Tibial nerve (tissue), 4 donors: ENCODE measurements at places on chromosomes 3 and 15. TPM values are rescaled to one million over a fixed set of nuclear protein-coding genes. Genes with fewer than 3 reads are reported as not detected.

Gene ACAN
- 1.2 TPM for total RNA-seq

Gene OIP5
- not detected for total RNA-seq

Gene FSD2
- total RNA-seq: not detected

Gene PLXNB1
- total RNA-seq: 216 TPM

Gene DPPA2
- not detected for total RNA-seq

Gene LCTL
- 12.6 TPM for total RNA-seq

DNA sequence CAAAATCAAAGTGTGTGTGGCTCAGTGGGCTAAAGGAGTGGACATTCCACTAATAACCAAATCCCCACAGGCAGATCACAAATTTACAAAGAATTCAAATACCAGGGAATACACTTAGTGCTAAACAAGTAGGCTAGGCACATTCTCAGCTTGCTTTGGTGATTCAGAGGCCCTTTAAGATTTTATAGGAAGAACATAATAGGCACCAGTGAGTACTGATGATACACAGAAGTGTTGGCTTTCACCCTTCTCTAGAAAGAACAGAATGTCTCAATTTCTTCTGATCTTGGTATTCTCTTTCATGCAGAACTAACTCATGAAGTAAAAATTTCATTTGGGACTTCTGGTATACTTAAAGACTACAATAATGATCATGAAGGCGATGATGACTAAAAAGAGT is 55.0 kb downstream of the POLR2M start:
- H3K27ac ChIP-seq: no peak overlapping the region
- no peak overlapping the region for H3K4me3 ChIP-seq
- no peaks in the 10 kb centered on the region for H3K36me3 ChIP-seq
- no peaks in the 10 kb centered on the region for H3K4me1 ChIP-seq
- H3K27me3 ChIP-seq: no peaks in the 10 kb centered on the region

DNA sequence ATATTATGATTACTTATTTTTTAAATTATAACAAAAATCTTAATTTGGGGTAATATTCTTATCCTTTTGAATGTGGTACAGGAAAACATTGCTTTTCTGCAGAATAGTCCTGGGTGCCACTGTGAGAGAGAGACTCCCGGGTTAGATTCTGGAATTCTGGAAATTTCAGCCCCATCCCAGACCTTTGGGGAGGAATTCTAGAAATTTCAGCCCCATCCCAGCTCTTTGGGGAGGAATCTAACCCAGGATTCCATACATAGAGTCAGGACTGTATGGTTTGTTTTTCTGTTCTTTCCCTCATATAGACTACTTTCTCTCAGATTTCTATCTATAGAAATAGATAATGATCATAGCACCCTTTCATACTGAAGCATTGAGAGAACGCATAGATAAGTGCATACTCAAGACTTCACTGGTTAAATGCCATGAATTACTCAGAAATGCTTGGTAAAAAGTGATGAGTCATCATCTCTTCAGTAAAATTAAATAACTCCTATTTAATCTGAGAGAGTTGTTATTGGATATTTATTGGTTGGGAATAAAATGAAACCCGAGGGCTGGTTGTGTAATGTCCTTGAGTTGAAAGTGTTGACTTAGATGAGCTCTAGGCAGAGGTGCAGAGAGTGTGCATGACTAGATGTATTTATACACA is 8.3 kb downstream of the EIF2AK4 start:
- no peak for DNase-seq
- H3K27ac ChIP-seq: no peak overlapping the region
- no peaks in the 10 kb centered on the region for H3K27me3 ChIP-seq
- H3K36me3 ChIP-seq: no peaks in the 10 kb centered on the region

DNA sequence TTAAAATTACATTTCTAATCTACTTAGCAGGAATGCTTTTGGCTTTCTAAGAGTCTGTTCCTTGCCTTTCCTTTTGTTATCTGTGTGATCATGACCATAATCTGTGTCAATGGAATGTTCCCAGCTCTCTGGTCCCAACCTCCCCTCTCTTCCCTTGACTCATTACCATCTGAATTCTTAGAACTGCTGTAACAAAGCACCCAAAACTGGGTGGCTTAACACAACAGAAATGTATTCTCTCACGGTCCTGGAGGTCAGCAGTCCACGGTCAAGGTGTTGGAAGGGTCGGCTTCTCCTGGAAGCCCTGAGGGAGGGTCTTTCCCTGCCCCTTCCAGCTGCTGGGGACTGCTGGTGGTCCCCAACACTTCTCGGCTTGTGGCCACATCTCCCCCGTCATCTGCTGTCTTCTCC is 81.1 kb downstream of the LRRK1 start:
- no peak overlapping the region for H3K4me3 ChIP-seq
- no peak for DNase-seq
- H3K36me3 ChIP-seq: no peaks in the 10 kb centered on the region

DNA sequence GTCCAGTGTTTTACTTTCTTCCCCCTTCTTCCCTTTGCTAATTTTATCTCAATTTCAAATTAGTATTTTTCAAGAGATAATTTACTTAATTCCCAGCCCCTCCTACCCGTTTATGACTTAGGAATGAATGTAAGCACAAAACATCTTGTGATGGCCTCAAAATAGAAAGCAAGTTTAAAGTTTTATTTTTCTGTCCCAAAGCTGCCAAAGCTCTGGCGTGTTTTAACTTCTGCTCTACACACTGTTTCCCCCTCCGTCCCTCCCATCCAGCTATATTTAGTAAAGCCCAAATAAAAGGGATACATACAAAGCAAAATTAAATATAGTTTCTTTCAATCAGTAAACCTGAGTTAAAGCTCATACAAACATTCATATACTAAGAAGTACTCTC is 59.9 kb downstream of the IGF2BP2 start:
- H3K27me3 ChIP-seq: no peaks in the 10 kb centered on the region
- H3K36me3 ChIP-seq: no peaks in the 10 kb centered on the region
- no peak for DNase-seq
- peak overlapping the region; percentile 11 for H3K4me3 ChIP-seq
- H3K27ac ChIP-seq: peak overlapping the region; percentile 83

GRCh38 chr3:21718161-21718765 is 32.7 kb downstream of the ZNF385D start:
- no peak for DNase-seq
- H3K4me1 ChIP-seq: no peaks in the 10 kb centered on the region
- no peaks in the 10 kb centered on the region for H3K36me3 ChIP-seq
- H3K27me3 ChIP-seq: no peaks in the 10 kb centered on the region
- H3K4me3 ChIP-seq: no peak overlapping the region
- H3K27ac ChIP-seq: no peak overlapping the region

DNA sequence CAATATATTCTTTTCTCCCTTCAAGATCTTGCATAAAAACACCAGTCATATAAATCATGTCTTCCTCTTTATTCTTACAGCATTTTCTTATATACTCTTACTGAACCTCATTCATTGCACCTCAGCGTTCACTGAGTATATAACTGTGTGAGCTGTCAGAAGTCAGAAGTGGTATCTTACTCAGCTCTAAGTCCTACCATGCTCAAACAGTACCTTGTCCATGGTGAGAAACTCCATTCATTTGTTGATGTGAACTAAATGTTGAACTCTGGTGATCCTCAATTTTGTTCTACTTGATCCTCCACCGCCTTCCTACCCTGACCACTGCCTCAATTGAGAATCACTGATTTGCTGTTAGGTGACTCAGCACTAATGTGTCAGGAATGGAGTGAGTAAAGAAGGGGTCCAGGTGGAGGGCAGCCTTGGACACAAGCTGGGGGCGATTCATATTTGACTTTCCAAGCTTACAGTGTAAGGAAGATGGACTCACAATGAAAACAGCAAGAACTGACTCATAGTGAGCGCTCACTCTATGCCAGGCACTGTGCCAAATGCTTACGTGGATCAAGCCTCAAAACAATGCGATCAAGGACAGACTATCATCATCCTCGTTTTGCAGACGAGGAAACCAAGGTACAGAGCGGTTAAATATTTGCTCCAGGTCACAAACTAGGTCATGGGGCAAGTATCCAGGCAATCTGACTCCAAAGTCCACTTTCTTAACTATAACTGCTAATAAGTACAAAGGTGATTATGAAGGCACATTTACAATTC is 13.5 kb upstream of the ZFYVE19 start:
- no peak overlapping the region for H3K27ac ChIP-seq
- DNase-seq: no peak
- peaks cover 23% of the 10 kb centered on the region for H3K4me1 ChIP-seq
- no peaks in the 10 kb centered on the region for H3K27me3 ChIP-seq
- H3K36me3 ChIP-seq: no peaks in the 10 kb centered on the region

DNA sequence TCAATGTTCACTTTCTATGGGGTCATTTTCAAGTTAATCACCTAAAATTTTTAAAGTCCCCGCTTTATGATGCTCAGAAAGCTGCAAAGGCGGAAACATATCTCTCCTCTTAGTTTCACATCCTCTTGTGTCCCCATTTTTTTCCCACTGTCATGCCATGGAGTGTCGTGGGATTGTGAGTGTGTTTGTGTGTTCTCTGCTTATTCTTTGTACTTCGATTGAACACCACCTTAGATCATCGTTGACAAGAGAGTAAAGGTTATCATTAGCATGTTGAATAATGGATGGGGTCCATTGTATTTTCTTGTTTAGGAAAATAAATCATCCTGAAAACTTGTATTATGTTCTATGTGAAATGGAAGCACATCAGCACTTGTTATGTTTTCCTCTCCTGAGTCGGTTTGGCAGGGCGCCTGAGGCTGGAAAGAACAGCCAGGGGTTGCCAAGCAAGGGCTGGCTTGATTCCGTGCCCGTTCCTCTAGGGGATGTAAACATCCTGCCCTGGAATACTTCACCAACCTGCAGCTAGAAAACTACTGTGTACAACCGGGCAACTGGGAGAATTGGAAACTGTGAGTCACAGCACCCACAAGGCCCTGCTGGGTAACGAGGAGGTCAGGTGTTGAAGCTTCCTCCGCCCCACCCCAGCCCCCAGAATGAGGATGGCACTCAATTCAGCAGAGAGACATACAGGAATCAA is 67.2 kb downstream of the EIF4E3 start:
- H3K4me3 ChIP-seq: no peak overlapping the region
- peak; percentile 61 for DNase-seq
- no peaks in the 10 kb centered on the region for H3K4me1 ChIP-seq

DNA sequence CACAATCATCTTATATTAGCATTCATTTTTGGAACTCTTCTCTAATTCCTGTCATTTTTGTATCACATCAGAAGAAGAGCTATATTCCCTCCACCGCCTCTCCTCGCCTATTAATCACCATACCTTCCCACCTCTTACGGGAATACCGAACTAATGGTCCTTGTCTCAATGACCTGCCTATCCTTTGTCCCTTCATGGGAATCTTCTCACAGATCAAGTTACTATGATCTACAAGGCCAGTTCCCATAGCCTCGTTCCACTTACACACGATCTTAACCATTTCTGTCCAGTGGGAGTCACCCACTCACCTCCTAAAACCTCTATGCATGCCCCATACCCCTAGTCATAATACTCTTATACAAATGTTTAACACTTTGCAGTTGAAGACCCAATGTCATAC is 342.6 kb upstream of the TPRG1 start:
- no peak overlapping the region for H3K27ac ChIP-seq
- H3K4me1 ChIP-seq: peaks cover 6% of the 10 kb centered on the region
- no peaks in the 10 kb centered on the region for H3K36me3 ChIP-seq
- no peak overlapping the region for H3K4me3 ChIP-seq
- no peaks in the 10 kb centered on the region for H3K27me3 ChIP-seq
- DNase-seq: no peak

GRCh38 chr15:47961401-47962090 is 159.2 kb upstream of the SLC24A5 start:
- DNase-seq: no peak
- H3K4me1 ChIP-seq: no peaks in the 10 kb centered on the region
- H3K36me3 ChIP-seq: no peaks in the 10 kb centered on the region
- H3K4me3 ChIP-seq: no peak overlapping the region
- H3K27me3 ChIP-seq: no peaks in the 10 kb centered on the region

DNA sequence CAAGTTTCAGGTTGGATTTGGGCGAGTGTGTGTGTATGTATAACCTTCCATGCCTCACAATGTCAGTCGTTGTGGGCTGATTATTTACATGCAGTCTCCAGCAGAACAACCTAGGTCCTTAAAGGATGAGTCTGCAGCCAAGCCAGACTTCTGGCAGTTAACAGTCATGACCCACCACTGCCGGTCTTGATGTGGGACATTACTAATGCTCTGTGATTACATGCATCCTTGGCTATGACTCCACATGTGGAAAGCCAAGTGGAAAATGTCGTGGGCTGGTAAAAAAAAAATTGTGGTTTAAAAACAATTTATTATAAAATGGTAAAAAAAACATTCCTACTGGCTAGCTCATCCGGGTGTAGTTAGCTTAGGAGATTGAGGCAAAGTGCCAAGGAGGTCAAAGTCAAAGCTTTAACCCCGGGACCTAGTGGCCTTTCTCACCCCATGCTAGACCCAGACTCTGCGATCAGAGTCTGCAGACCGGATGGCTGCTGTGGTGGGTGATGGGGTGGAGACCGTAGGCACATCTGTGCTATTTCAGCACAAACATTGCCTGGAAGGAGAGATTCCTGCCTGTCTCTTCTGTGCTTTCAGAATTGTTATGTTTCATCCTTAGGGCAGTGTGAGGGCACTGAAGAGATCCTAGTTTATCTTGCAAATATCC is 6.8 kb downstream of the RARRES1 start:
- H3K36me3 ChIP-seq: no peaks in the 10 kb centered on the region
- H3K27me3 ChIP-seq: no peaks in the 10 kb centered on the region
- no peaks in the 10 kb centered on the region for H3K4me1 ChIP-seq
- peak; percentile 45 for DNase-seq

DNA sequence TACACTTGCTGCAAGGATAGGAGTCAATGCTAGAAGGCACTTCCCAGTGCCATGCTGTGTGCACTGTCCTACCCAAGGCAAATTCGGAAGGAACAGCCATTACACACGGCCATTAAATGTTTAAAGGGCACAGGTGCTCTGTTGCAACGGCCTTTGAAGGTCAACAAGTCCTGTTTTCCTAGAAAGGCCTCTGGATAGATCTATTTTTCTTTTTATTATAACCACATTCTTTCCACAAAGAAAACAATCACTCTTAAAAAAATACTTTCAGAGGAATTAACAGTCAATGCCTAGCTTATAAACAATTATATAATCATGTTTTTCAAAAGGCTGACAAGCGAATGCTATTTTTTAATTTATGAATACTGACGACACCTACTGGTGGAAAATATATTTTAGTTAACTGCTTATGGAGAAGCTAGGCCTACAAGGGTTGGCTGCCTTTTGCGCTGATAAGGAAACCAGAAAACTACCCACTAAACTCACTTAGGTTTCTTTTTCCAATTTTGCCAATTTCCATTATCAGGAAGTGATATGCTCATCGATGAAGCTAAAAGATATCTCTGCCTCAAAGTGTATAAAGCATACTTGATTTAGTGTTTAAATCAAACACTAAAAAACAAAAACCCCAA is 2.4 kb downstream of the ARHGEF3 start:
- H3K4me3 ChIP-seq: no peak overlapping the region
- H3K27ac ChIP-seq: no peak overlapping the region
- no peaks in the 10 kb centered on the region for H3K27me3 ChIP-seq
- H3K36me3 ChIP-seq: no peaks in the 10 kb centered on the region
- no peak for DNase-seq
- peaks cover 45% of the 10 kb centered on the region for H3K4me1 ChIP-seq
